ENCODE measurements at places on chromosomes 6 and 20.

GRCh38 chr6:114366899-114367298, 24.1 kb upstream of the HS3ST5 start:
- no peak for DNase-seq

- DNase-seq: no peak
These were observed 30.2 kb downstream of the PRR18 start for GRCh38 chr6:166277892-166278578.

DNA sequence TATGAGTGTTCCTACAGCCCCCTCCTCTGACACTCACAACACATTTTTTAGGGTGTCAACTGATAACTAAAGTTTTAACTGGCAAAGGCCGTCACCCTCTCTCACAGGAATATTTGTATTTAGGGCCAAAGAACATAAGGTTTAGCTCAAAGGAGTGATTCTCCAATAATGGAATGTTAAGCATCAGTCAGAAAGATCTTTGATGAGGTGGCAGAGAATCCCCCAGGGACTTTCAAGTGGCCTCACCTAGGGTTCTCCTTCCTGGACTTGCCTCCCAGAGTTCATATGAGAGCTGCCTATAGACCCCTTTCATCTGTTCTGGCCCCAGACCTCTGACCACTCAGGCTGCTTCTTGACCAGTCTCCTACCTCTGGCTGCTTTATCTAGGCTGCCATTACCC, 7.4 kb upstream of the SCUBE3 start:
- DNase-seq: no peak

DNA sequence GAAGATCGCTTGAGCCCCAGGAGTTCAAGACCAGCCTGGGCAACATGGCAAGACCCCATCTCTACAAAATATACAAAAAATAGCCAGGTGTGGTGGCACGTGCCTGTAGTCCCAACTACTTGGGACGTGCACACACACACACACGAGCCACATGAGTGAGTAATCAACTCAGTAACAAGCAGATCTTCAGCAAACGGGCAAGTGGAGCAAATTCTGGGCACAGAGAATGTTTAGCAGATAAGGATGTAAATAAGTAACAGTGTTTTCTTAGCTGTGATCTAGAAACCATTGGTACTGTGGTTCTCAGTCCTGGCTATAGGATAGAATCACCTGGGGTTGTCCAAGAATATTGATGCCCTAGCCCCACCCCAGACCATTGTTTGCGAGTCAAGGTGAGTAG, 6.1 kb downstream of the PAQR8 start:
- no peak for DNase-seq

GRCh38 chr6:3843379-3844096, 5.6 kb upstream of the FAM50B start:
- no peak for DNase-seq

DNA sequence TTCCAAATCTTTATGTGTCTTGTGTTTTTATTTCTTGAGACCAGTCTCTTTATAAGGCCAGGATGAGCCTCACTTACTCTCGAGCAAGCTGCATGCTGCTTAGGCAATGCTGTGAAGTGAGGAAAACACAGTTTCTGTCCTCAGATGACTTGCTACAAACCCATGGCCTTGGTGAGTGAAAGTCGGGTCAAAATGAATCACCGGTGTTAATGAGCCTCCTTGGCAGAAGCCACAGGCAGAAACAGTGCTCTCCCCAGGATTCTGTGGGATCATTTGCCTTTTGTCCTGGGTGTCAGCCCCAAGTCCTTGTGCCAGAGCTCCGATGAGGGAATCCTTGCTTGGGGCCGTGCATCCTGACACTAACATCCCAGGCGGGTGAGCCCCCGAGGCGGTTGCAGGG, 482.5 kb downstream of the QKI start:
- DNase-seq: no peak

DNA sequence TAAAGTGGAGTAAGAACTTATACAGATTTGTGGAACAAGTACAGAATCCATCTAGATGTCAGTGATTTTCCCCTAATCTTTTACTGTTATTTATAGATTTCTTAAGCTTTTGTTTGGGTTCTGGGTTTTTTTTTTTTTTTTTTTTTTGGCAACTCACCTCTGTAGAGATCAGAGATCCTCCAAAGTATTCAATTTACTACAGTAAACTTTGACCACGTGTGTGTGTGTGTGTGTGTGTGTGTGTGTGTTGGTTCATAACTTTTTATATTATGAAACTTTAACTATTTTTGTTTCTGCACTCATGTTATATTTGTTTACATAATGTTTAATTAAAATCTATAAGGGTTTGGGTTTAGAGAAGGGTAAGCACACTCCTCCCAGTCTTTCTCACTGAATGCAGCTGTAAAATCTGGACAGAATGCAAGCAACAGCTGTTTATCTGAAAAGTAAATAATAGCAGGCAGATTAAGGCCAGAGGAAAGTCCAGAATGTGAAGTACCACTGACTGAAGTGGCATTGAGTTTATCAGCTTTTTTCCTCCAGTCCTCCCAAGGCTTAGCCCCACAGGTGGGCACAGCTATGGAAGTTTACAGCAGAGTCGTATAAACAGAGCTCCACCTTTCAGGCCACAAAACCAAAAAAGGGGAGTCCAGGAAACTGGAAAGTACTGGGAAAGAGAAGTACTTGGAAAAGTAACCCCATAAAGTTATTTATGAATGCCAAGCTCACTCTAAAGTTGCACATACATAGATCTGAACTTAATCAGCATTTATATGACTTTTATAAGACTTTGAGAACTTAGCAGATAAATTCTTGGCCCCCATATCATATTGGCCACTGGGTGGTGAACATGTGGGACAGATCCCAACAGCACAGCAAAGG, 43.0 kb upstream of the CD2AP start:
- DNase-seq: no peak

DNA sequence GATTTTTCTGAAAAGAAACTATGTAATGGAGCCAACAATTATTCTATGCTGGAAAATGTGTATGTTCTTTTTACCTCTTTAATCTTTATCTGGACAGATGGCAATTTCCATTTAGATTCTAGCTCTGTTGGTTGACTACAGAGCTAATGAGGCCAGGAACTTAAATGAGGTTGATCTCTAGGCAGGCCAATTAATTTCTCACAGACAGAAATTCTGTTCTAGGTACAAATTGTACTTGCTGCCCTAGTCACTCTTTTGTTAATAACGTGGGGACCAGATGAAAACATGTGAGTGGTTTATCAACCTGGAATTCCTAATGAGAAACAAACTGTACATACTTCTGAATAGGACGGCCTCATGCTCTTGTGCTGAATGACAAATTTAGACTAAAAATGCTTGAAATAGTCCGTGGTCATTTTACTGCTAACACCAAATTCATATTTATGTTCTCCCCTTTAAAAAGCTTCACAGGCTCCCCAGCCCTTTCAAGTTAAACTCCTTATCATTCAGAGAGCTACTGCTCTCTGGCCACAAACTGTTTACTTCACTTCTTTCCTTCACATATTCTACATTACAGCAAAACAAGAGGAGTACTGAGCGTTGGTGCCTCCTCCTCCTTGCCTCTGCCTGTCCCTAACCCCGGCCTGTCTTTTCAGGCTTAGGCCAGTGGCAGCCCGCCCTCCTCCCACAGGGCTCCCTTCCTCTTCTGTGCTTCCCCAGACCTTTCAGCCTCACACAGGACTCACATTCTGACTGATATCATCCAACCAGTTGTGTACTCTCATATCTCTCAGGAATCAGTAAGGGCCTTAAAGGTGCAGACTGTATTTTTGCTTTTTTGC, 41.4 kb downstream of the DTNBP1 start:
- DNase-seq: no peak

DNA sequence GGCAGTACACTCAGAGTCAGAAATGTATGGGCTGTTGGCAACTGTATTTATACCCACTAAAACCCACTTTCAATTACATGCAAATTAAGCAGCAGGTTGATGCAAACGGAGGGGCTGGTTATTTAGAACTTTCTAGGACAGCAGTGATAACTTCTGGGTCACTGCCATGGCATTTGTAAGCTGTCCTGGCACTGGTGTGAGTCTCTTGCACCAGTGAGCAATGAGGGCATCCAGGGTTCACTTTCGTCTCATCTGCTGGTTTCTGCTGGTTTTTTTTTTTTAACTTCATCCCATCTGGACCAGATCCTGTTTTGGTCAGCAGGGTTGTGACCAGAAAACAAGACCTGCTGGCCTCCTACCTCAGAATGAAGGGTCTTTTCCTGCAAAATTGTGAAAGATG, 49.2 kb downstream of the CDH26 start:
- DNase-seq: no peak

- no peak for DNase-seq
These were observed 560.4 kb upstream of the JAG1 start for GRCh38 chr20:11234181-11234580.

GRCh38 chr20:37627060-37627766, 66.6 kb upstream of the CTNNBL1 start:
- peak; percentile 9 for DNase-seq

GRCh38 chr6:142913036-142913510, 31.9 kb downstream of the HIVEP2 start:
- DNase-seq: no peak

- no peak for DNase-seq
These were observed 31.7 kb upstream of the CST1 start for GRCh38 chr20:23782366-23782983.

DNA sequence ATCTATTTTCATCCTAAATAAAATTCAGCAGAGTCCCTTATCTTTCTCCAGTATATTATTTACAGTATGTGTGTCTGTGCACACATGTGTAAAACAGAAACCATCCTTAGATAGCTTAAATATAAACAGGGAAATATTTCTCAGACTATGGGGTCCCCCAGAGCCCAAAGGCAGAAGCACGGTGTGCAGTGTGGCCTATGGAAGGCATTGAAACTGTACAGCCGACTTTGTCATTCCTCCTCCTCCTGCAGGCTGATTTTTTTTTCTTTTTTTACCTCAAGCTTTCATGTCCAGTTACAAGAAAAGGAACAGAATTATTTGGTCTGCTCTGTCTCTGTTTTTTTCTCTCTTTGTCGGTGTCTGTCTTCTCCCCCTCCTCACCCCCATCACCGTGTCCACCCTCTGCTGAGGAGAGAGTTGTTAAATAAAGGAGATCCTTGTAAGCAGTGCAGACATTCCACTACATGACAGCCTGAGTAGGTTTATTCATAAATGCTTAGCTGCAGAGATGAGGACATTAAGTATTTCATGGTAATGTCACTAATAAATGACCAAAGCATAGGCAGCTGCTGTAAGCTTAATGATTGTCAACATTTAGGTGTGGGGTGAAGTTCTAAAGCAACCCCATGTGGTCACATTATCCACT, 31.8 kb upstream of the SLC35D3 start:
- DNase-seq: no peak

DNA sequence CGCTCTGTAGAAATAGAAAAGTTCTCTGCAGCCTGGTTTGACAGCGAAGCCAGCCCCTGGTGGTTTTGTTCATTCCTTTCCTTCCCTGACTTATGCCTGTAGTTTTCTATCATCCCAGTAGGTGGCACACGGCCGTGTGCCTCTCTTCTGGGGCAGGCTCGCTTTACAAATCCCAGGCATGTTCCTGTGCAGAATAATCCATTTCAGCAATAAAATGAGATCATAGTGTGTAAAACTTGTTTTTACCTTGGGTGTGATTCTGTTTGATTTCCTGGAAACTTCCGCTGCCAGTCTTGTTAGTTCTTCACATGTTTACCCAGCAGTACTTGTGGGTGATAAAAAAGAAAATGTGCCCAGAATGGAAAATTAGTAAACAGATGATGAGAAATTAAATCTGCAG, 7.4 kb upstream of the INSM1 start:
- DNase-seq: no peak

DNA sequence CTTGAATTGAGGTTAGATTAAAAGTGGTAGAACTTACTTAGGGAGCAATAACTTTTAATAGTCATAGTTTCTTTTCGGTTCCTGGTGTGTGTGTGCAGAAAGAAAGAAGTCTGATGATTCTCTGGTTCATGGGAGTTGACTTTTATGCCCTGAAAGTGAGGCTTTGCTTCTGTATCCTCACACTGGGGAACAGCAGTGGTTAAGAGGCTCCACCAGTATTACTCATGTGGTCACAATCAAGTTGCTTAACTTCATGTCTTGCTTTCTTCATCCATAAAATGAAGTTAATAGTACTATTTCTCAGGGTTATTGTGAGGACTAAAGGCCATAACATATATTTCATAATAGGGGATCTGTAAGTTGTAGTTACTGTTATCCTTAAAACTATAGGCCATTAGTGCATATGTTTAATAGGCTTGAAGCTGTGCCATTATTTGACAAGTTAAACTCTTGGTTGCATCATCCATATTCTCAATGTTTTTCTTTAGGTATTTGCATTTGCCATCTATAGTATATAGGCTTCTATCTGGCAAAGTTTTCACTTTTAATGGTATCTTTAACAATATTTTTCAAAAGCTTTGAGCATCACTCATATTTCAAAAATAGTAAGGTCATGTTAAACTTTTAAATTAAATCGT, 262.4 kb downstream of the PLCB1 start:
- no peak for DNase-seq

GRCh38 chr20:1291191-1291741, 25.2 kb downstream of the SNPH start:
- no peak for DNase-seq

DNA sequence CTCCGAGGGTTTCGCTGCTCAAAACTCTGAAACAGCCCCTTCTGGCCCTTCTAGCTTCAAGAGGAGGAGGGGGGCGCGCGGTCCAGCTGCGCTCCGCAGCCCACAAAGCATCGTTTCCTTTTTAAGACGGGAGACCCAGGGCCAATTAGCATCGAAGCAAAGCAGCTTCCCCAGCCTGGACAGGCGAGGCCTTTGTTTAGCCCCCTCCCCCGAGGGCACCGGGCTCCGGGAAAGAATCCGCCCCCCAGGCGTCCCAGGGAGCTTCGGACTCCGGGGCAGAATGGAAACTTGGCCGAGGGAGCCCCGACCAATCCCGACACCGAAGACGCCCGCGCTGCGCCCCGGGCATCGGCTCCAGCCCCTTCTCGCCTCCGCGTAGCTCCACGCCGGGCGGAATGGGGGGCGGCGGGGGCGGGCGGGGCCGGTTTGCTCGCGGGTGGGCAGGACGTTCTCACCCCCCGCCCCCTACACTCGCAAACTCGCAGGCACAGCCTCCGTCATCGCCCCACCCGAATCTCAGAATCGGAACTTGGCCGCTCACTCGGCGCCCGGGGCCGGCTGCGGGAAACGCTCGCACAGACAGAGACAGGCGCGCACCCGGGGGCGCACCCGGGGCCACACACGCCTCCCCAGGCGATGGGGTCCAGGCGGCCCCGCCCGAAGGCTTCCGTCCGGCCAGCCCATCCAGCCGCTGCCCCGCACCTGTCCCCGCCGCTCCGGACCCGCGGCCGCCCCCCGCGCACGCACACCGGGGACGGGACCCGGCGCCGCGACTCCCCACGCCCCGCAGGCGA, 628 bp downstream of the NKAIN4 start:
- DNase-seq: no peak

- DNase-seq: no peak
These were observed 58.0 kb upstream of the CD2AP start for GRCh38 chr6:47419621-47420020.

DNA sequence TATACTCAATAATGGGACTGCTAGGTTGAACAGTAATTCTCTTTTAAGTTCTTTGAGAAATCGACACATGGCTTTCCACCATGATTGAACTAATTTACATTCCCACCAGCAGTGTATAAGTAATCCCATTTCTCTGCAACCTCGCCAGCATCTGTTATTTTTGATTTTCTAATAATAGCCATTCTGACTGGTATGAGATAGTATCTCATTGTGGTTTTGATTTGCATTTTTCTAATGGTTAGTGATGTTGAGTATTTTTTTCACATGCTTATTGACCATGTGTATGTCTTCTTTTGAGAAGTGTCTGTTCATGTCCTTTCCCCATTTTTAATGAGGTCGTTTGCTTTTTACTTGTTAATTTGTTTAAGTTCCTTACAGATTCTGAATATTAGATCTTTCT, 66.5 kb downstream of the STK4 start:
- DNase-seq: no peak

GRCh38 chr20:57482796-57483195, 42.1 kb downstream of the CTCFL start:
- no peak for DNase-seq

Data from T-cell (primary cell).